ENCODE measurements at places on chromosomes 4 and X.

- no peak for DNase-seq
Observed at GRCh38 chr4:76235407-76235806, 16.1 kb upstream of the FAM47E start.

DNA sequence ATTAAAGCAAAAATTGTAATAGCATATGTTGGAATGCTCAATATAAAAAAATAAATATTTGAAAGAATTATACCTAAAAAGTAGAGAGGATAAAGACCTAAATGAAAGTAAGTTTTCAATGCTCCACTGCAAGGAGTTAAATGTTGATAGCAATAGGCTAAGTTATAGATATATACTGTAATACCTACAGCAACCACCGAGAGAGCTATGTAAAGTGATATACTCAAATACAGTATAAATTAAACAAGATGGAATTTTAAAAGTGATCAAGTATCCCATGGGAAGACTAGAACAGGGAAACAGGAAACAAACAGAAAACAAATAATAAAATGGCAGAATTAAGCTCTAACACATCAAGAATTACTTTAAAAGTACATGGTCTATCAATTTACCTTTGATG lies 73.9 kb downstream of the CASP3 start:
- no peak for DNase-seq

- DNase-seq, result no peak
Observed at GRCh38 chr4:129978315-129978714, 882.4 kb downstream of the C4orf33 start.

- no peak for DNase-seq
Observed at GRCh38 chrX:55640854-55641253, 17.7 kb downstream of the FOXR2 start.

GRCh38 chr4:1057403-1057745 lies 45.9 kb downstream of the FGFRL1 start:
- DNase-seq, result no peak

- no peak for DNase-seq
Observed at GRCh38 chr4:173046818-173047217, 121.8 kb upstream of the GALNT7 start.

GRCh38 chr4:151930372-151930771 lies 169.6 kb upstream of the GATB start:
- no peak for DNase-seq

GRCh38 chrX:96756491-96756890 lies 71.8 kb downstream of the DIAPH2 start:
- peak; percentile 0 for DNase-seq

GRCh38 chr4:100106982-100107381 lies 83.3 kb downstream of the DDIT4L start:
- no peak for DNase-seq

- DNase-seq, result peak; percentile 45
Observed at GRCh38 chr4:139922406-139923024, 231.5 kb downstream of the MAML3 start.

DNA sequence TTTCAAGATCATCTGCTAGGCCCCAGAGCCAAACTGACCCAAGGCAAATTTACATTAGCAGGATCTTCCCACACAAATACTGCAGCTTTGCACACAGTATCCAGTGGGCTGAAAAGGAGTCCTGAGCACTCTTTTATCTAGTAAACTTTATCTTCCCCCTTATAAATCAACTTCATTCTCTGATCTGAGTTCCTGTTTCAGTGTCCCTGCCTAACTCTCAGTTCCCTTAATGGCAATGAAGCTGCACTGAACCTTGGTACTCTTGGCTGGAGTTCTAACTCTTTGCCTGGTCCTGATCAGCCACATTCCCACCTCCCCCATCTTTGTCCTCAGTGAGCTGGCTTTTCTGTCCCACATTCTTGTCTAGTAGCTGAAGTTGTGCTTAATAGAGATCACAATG lies 37.4 kb downstream of the EDA2R start:
- DNase-seq, result no peak

Measured in fibroblast of skin of right quadriceps (primary cell).